ENCODE measurements at places on chromosomes 11 and 22.

DNA sequence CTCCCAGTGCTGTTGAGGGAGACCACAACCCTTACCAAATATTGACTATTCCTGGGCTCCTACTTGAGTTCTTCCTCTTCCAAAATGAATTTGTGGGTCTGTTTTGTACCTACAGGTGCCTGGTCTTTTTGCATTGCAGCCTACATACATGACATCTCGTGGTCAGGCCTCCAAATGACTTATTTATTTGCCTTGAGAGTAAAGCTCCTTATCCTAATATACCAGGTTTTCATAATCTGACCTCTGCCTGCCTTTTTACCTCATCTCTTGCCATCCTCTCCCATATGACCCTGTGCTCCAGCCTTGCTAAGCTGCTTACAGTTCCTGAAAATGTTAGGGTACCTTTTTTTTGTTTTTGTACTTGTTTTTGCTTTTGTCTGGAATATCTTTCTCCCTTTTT is 130.4 kb downstream of the UVRAG start:
- no peak for DNase-seq

GRCh38 chr11:27194976-27195375 is 154.4 kb downstream of the BBOX1 start:
- no peak for DNase-seq

- DNase-seq, result no peak
Observed at GRCh38 chr11:111245425-111245824, at the start of gene POU2AF2. POU2AF2 (plus strand) TSS chr11:111245725; CDS start chr11:111245854, 129 bp downstream.

- DNase-seq, result no peak
Observed at GRCh38 chr11:82842019-82842418, 58.2 kb downstream of the PRCP start.

- DNase-seq, result no peak
Observed at GRCh38 chr11:30012346-30012745, 4.5 kb downstream of the KCNA4 start.

DNA sequence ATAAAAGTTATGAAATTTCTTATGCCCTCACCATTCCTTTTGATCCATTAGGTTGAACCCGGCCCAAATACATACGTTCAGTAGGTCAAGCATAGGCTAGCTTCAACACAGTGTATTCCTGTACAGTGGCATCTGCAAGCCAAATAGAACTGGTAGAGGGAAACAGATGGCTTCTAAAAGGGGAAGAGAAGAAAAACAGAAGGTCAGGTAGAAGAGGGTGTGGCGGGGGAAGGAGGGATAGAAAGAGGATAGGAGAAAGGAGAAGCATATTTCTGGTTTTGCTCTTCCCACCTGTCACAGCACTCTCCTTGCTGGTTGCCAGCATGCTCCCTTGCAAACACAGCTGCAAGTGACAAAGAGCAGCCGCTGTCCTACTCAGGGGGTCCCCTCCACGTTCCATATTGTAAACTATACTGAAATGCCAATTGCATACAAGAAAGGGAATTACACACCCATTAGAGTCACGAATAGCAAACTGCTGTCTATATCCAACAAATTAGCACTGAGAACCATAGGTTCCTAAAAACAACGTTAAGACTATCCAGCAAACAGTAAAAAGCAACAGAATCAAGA is 71.8 kb downstream of the PHF21A start:
- no peak for DNase-seq

DNA sequence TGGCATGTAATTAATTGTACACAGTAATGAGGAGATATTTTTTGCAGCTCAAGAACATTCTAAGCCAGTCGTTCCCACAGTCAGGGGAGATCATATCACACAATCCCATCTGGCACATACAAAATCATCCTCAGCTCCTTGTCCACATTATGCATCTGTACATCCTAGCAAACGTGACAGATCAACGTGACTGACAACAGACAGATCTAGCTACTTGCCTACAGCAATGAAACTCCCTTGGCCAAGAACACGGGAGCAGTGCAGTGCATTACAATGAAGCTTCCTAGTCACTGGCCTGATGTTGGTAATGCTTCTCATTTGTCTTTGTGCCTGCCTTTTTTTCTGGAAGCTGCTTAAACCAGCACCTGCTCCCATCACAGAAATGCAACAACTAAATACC is 24.5 kb upstream of the GUCY1A2 start:
- no peak for DNase-seq

DNA sequence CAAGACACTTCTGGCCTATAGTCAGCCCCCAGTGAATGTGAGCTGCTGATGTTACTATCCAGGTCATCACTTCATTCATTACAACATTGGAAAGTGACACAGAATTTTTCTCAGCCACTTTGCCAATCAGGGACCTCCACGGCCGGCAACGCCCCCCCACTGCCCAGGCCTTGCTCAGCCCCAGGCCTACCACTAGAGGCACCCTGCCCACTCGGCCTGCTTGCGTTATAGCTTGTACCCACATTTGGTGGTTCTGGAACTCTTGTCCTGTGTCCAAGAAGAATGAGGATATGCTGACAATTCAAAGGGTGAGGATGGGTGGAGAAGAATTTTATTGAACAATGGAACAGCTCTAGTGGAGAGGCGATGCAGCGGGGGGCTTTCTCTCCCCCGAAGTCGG is 96.2 kb downstream of the TSPAN18 start:
- DNase-seq, result no peak

GRCh38 chr11:111082664-111083063 is 162.9 kb upstream of the POU2AF2 start:
- DNase-seq, result no peak

DNA sequence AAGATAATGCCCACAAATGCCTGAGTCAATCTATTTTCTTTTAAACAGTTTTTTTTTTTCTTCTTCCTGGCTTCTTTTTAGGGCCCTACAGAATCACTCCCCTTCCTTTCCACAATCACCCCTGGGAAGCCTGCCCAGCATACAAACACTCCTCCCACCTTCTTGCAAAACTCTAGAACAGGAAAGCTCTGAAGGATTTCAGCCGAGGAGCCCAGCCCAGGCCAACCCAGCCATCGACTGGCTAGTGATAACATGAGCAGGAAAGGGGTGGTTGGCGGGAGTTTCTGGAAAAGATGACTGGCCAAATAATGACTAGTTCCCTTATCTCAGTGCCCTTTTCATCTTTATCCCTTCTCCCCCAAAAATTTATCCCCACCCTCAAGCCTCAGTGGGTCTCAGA is 68.2 kb downstream of the USP35 start:
- DNase-seq, result no peak

DNA sequence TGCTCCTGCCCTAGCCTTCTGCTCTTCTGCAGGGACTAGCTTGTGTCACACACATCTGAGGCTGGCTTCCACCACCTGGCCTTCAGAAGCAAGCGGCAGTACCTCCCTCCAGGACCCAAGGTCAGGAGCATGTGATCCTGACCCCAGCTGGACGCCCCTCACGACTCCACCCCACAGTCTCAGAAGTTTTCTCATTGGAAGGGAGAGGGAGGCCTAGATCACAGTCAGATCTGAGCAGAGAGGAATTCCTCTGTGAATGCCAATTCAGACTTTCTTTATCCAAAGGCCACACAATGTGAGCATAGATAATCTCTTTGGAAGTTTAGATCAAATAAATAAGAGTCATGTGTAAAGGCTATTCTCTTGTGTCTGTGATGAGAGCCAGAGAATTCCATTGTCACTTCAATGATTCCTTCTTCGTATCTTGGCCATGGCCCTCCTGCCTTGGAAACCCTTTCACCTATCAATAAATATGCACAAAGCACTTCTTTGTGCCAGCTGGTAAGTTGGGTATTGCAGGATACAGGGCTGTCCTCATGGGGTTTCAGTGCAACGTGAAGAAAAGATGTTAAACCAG is 142.9 kb downstream of the SNX19 start:
- no peak for DNase-seq

DNA sequence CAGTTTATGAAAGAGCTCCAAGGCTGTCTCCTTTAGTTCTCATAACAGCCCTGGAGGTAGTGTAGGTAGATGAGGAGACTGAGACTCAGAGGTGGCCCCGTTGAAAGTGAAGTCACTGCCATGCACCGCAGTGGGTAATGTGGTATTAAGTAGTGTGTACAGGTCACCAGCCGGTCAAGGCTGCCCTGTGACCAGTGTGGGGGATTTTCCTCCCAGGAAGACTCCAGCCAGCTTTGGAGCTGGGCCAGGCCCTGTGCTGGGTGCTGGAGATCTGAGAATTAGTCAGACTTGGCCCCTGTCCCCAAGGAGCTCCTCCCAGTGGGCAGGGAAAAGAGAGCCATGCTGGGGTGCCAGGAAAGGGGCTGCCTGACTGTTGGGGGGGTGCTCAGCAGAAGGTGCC is 5.3 kb downstream of the OMP start:
- DNase-seq, result no peak

DNA sequence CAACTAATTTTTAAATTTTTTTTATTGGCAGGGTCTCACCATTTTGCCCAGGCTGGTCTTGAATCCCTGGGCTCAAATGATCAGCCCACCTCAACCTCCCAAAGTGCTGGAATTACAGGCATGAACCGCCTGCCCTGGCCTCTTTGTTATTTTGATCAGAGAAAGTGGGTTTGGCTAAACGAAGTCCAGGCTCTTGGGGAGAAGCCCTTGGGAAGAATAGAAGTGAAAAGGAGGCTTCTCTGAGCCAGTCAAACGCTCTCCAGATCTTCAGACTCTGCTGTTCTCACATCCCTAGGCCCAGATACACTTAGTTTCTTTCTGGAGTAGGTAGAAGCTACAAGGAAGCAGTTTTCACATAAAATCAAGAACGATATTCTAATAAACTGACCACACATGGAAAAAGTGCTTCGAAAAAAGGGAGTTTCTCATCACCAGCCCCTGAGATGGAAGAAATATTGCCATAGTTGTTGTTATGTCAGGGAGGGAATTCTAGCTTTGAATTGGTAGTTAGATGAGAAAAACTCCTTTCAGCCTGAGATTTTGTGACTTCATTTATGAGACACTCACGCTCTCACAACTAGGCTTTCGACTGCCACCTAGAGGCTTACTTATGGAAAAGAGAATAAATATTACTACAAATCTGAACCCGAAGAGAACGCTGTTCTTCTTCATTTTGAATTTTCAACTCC is 41.7 kb upstream of the AQP11 start:
- peak; percentile 81 for DNase-seq

DNA sequence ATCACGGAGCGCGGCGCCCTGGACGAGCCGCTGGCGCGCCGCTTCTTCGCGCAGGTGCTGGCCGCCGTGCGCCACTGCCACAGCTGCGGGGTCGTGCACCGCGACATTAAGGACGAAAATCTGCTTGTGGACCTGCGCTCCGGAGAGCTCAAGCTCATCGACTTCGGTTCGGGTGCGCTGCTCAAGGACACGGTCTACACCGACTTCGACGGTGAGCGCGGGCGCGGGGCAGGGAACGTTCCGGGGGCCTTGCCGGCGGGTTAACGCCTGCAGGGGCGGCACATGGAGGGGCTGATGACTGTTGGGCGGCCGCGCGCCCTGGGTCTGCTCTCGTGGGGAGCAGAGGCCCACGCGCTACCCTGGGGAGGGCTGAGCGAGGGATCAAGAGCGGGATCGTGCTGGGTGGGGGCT is 1.0 kb downstream of the PIM3 start:
- no peak for DNase-seq

DNA sequence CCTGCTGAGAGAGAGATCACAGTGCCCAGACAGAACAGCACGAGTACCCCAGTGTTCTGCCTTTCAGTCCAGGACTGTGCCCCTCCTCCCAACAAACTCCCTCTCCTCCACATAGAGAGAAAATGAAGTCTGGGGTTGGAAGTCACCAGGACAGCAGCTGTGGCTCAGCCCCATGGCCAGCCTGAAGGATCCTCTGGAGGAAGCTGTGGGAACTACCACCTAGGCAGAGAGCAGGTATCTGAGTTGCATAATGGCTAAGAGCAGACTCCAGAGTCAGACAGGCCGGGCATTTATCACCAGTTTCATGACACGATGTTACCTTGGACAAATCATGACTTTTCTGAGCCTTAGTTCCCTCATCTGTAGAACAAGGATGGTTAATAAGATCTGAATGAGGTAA is 61.2 kb upstream of the RRAS2 start:
- no peak for DNase-seq

DNA sequence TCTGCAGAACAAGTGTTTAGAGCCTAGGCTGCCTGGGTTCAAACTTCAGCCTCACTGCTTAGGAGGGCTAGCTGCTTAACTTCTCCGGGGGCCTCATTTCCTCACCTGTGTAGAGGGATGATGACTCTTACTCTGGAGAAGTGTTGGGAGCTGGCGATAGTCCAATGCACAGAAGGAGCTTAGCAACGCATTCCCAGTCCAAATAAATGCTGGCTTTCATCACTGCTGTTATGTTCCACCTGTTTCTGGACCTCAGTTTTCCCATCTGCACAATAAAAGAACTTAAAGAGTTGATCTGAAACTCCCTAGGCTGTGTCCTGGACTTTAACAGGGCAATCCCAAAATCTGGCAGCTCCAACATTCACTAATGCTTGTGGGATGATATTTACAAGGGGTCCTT is 337.8 kb downstream of the MIAT start:
- DNase-seq, result peak; percentile 39

DNA sequence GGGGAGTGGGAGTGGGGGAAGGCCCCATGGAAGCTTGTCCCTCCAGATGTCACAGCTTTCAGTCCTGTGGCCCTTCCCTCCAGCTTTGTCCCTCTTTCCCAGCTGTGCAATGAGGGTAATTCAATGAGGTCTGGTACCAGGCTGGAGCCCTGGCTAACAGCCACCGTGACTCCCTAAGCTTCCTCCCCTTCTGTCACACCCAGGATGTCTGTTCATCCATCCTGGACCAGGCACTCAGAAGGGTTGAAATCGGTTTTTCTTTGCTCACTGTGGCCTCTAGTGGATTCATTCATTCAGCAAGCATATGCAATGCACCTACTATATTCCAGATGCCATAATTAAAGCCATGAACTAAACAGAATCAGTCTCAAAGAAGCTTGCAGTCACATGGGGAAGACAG is 38.7 kb downstream of the SYT13 start:
- DNase-seq, result no peak

DNA sequence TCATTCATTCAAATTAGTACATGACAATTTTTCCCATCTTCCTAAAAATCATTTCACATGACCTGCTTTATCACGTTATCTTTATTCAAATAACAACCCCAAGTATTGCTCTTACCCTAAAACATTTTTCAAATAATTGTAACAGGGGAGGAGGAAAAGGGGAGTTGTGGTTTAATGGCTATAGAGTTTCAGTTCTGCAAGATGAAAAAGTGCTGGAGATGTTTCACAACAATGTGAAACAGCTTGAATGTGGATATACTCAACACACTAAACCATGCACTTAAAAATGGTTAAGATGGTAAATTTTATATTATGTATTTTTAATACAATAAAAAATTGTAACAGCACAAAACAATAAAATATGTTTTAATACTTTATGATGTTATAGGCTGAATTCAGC is 161.6 kb upstream of the GUCY1A2 start:
- DNase-seq, result no peak

DNA sequence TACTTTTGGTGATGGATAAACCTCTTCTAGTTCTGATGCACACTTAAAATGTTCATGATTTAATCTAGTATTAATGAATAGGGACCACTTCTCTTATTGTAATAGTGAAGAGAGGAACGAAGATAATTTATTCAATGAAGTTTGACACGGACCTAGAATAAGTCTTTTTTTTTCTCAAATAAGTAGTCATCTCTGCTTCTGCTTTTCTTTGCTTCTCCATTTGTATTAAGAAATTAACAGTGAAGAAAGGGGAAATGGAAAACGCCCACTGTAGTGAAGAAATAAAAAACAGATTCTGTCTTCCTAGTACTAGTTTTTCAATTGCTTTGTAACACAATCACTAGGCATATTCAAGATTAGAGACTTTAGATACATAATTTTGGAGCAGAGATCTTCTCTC is 73.0 kb downstream of the CD44 start:
- DNase-seq, result no peak

Measured in NCI-H1105 treated with DMSO at 0.1 percent for 48 hours (cell line).